Smooth muscle cell of the coronary artery (primary cell): ENCODE measurements at places on chromosomes 12 and 14. TPM values are rescaled to one million over a fixed set of nuclear protein-coding genes. Genes with fewer than 3 reads are reported as not detected.

Gene EML1
- 28.6 and 117 TPM in 2 replicates for total RNA-seq

Gene TAS2R8
- total RNA-seq: not detected in 2 replicates

Gene PTHLH
- 0.83 and 2.0 TPM in 2 replicates for total RNA-seq

Gene TMEM229B
- total RNA-seq: 0.15 and 1.9 TPM in 2 replicates

Gene TAS2R13
- total RNA-seq: 0.70 and 1.1 TPM in 2 replicates

Gene PLEKHD1
- not detected in 2 replicates for total RNA-seq

Gene DNAI7
- total RNA-seq: 0.08 and 0.12 TPM in 2 replicates

Gene CISTR
- not detected in 2 replicates for total RNA-seq

Gene SLC39A5
- not detected in 2 replicates for total RNA-seq

Gene MMP19
- total RNA-seq: 4.0 and 12.0 TPM in 2 replicates

Gene TPPP2
- not detected in 2 replicates for total RNA-seq

Gene CLEC9A
- not detected in 2 replicates for total RNA-seq

Gene GNG2
- 3.5 and 8.3 TPM in 2 replicates for total RNA-seq

Gene RND1
- 5.6 TPM in 1 of 2 replicates, not detected in the other for total RNA-seq

Gene ZFYVE26
- total RNA-seq: 9.4 and 13.5 TPM in 2 replicates

Gene KRT78
- total RNA-seq: not detected in 2 replicates

Gene RHOF
- total RNA-seq: 0.82 and 2.4 TPM in 2 replicates

Gene MYO1H
- total RNA-seq: not detected in 2 replicates

Gene BATF
- total RNA-seq: 0.12 TPM in 1 of 2 replicates, not detected in the other

Gene MMP17
- total RNA-seq: 9.1 and 9.5 TPM in 2 replicates

Gene MTRFR
- 9.5 and 12.1 TPM in 2 replicates for total RNA-seq

Gene MORN3
- total RNA-seq: 1.1 and 2.0 TPM in 2 replicates

Gene CBLN3
- 1.6 and 7.4 TPM in 2 replicates for total RNA-seq

Gene JAG2
- total RNA-seq: 1.6 and 4.2 TPM in 2 replicates

Gene TNS2
- total RNA-seq: 19.6 and 37.2 TPM in 2 replicates

Gene PMEL
- 0.23 and 0.90 TPM in 2 replicates for total RNA-seq

Gene SYNDIG1L
- not detected in 2 replicates for total RNA-seq

Gene TMX1
- 26.9 and 29.8 TPM in 2 replicates for total RNA-seq

Gene RASSF3
- total RNA-seq: 6.1 and 22.1 TPM in 2 replicates

Gene HCAR1
- total RNA-seq: under 0.01 and 0.35 TPM in 2 replicates

Gene ALG10
- total RNA-seq: 4.9 and 6.3 TPM in 2 replicates

Gene CD163L1
- total RNA-seq: 0.59 and 8.1 TPM in 2 replicates

Gene ALX1
- 0.08 and 3.6 TPM in 2 replicates for total RNA-seq

Gene RERG
- total RNA-seq: 0.08 TPM in 1 of 2 replicates, not detected in the other

Gene MUCL1
- not detected in 2 replicates for total RNA-seq

Gene ZDHHC22
- not detected in 2 replicates for total RNA-seq
